Stimulated activated CD8-positive, alpha-beta memory T cell treated with anti-CD3 and anti-CD28 coated beads, Interleukin-2, amount 100 ng/mL, for 48 hours (primary cell): ENCODE measurements at places on chromosomes 5 and 9.

- DNase-seq, result no peak
Measured at GRCh38 chr9:29203244-29203930, 1630.1 kb upstream of the C9orf72 start.

DNA sequence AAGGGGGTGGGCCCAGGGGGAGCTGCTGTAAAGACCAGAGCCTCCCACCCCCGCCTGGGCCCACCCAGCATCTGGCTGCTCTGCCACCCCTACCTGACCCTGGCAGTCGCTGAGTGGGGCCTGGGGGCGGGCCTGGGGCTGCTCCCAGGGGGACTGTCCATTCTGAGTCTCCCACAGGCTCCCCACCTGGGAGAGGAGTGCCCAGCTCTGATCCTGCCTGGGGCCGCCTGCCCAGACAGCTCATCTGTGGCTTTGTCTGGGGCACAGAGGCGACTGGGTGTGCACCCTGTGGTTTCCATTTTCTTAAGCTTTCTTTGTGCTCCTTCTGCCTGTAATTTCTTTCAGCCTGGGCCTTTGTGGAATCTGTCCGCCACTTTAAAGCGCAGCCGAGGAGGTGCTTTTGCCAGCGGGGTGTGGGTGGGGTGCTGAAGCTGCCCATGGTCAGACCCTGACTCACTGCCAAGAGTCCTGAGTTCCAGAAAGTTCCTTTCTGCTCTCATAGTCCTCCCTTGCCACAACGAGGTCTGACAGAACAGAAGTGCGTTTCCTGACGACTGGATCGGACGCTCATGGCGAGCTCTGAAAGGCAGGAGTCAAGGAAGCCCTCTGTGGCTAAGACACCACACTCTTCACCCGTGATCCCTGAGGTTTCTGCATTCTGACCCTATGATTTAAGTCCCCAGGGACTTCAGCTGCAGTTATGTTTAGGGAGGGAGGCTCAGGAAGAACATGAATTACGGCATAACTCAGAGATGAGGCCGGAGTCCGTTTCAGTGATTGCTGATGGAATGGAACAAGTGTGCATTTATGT lies 225.0 kb downstream of the FANCC start:
- DNase-seq, result no peak

- no peak for DNase-seq
Measured at GRCh38 chr5:620586-621180, 8.5 kb downstream of the CEP72 start.

- DNase-seq, result no peak
Measured at GRCh38 chr5:150542933-150543445, 35.1 kb downstream of the NDST1 start.

DNA sequence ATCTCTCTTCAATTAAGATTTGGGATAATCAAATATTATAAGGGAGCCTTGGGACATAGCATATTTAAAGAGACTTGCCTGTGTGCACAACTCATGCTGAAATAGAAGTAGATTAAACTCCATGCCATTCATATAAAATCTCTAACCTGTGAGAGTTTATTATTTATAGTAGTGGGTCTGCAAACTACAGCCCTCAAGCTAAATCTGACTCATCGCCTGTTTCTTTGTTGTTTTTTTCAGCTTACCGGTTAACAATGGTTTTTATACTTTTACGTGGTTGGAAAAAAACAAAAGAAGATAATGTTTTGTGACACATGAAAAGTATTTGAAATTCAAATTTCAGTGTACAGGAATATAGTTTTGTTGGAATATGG lies 61.9 kb upstream of the GHR start:
- DNase-seq, result no peak

DNA sequence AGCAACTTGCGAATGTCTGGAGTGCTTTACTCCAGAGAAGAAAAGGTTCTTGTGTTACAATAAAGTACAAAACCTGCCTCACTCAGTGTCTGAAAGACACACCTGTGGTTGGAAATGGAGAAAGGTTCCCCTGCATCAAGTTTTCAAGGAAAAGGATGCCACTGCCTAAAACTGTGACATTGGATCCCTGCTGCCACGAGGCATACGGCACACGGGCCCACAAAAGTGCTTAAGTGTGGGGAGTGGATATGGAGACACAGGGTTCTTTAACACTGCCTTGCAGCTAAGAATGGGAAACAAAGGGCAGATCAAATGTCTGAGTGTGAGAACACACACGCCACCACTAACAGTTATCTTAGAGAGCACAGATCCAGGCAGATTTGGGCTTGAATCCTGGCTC lies 75.0 kb downstream of the NIPSNAP3B start:
- no peak for DNase-seq
